Left lung (tissue), 14 donors: ENCODE measurements at places on chromosomes 3 and 15. TPM values are rescaled to one million over a fixed set of nuclear protein-coding genes. Genes with fewer than 3 reads are reported as not detected.

The LACTB gene
- polyA plus RNA-seq = 18.9 TPM

DNA sequence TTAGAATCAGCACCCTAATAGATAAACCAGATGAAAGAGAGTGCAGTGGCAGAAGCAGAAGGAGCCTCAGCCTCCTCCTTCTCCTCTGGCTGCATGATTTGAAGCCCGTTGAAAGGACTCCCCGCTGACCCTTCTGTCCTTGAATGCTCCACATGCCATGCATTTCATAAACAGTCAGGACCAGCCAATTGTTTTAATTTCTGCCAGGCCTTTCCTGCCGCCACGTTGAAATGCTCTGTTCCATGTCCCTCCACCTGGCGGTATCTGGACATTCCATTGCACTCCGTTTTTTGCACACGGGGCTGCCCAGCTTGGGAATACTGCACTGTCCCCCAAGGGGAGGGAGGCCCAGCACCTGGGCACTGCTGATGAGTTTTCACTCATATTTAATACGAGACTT, 35.2 kb upstream of the GLCE start:
- H3K36me3 ChIP-seq = no peaks in the 10 kb centered on the region
- peaks cover 9% of the 10 kb centered on the region for H3K4me1 ChIP-seq
- H3K27ac ChIP-seq = peak overlapping the region; percentile 73
- H3K4me3 ChIP-seq = no peak overlapping the region
- DNase-seq = no peak

The AHSG gene
- polyA plus RNA-seq = 0.09 TPM

The PAK6 gene
- 8.2 TPM for polyA plus RNA-seq

The CCDC32 gene
- polyA plus RNA-seq = 28.2 TPM

- H3K4me1 ChIP-seq = no peaks in the 10 kb centered on the region
- no peaks in the 10 kb centered on the region for H3K27me3 ChIP-seq
- H3K27ac ChIP-seq = no peak overlapping the region
- H3K36me3 ChIP-seq = no peaks in the 10 kb centered on the region
Observed at GRCh38 chr3:70120357-70120966, 120.9 kb downstream of the SAMMSON start.

GRCh38 chr3:31170932-31171670, 276.6 kb upstream of the GADL1 start:
- peak overlapping the region; percentile 18 for H3K27ac ChIP-seq
- no peak for DNase-seq
- H3K4me3 ChIP-seq = no peak overlapping the region
- peaks cover 12% of the 10 kb centered on the region for H3K4me1 ChIP-seq
- H3K36me3 ChIP-seq = no peaks in the 10 kb centered on the region
- no peaks in the 10 kb centered on the region for H3K27me3 ChIP-seq

GRCh38 chr3:15405448-15406050, 21.8 kb downstream of the METTL6 start:
- H3K4me3 ChIP-seq = no peak overlapping the region
- H3K27ac ChIP-seq = no peak overlapping the region
- no peaks in the 10 kb centered on the region for H3K36me3 ChIP-seq
- no peaks in the 10 kb centered on the region for H3K27me3 ChIP-seq

GRCh38 chr3:43199645-43200306, 86.6 kb upstream of the SNRK start:
- no peaks in the 10 kb centered on the region for H3K4me1 ChIP-seq
- H3K36me3 ChIP-seq = no peaks in the 10 kb centered on the region
- no peaks in the 10 kb centered on the region for H3K27me3 ChIP-seq
- DNase-seq = no peak
- no peak overlapping the region for H3K4me3 ChIP-seq

The AMIGO3 gene
- 1.8 TPM for polyA plus RNA-seq

DNA sequence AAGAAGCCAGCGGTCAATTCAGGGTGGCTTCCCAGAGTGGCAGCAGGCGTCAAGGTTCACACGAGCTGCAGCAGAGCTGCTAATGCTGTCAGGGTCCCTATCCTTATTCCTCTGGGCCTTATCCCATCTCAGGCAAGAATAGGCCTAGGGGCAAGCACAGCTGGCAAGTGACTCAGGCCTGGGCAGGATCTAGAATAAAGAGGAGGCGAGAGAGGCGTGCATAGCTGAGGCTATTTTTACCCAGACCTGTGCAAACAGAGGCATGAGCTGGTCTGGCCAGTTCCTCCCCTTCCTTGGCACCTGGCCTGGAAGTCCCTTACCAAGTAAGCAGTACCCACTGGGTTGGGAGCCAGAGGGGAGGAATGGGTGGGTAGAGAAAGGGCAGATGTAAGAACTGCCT, 12.2 kb upstream of the VIPR1 start:
- no peak overlapping the region for H3K4me3 ChIP-seq
- H3K27me3 ChIP-seq = no peaks in the 10 kb centered on the region
- no peaks in the 10 kb centered on the region for H3K36me3 ChIP-seq
- peak overlapping the region; percentile 52 for H3K27ac ChIP-seq
- H3K4me1 ChIP-seq = peaks cover 14% of the 10 kb centered on the region

GRCh38 chr3:71723452-71724170, 1.6 kb downstream of the EIF4E3 start:
- H3K27me3 ChIP-seq = no peaks in the 10 kb centered on the region
- peak overlapping the region; percentile 82 for H3K4me3 ChIP-seq
- no peak for DNase-seq
- no peaks in the 10 kb centered on the region for H3K36me3 ChIP-seq

- no peaks in the 10 kb centered on the region for H3K27me3 ChIP-seq
- H3K36me3 ChIP-seq = no peaks in the 10 kb centered on the region
- peaks cover 5% of the 10 kb centered on the region for H3K4me1 ChIP-seq
- H3K27ac ChIP-seq = no peak overlapping the region
- no peak for DNase-seq
Observed at GRCh38 chr15:70837476-70837875, 16.5 kb downstream of the LARP6 start.

- no peaks in the 10 kb centered on the region for H3K27me3 ChIP-seq
- no peak for DNase-seq
- no peak overlapping the region for H3K4me3 ChIP-seq
- H3K4me1 ChIP-seq = no peaks in the 10 kb centered on the region
- H3K36me3 ChIP-seq = peaks cover 97% of the 10 kb centered on the region
Observed at GRCh38 chr15:90463381-90463780, 66.3 kb upstream of the CRTC3 start.

- H3K27me3 ChIP-seq = no peaks in the 10 kb centered on the region
- H3K36me3 ChIP-seq = no peaks in the 10 kb centered on the region
- peaks cover 23% of the 10 kb centered on the region for H3K4me1 ChIP-seq
- no peak for DNase-seq
- H3K27ac ChIP-seq = no peak overlapping the region
- H3K4me3 ChIP-seq = no peak overlapping the region
Observed at GRCh38 chr3:64360280-64360679, 135.0 kb upstream of the PRICKLE2 start.

The CLEC3B gene
- polyA plus RNA-seq = 177 TPM

The THRB gene
- 16.6 TPM for polyA plus RNA-seq

DNA sequence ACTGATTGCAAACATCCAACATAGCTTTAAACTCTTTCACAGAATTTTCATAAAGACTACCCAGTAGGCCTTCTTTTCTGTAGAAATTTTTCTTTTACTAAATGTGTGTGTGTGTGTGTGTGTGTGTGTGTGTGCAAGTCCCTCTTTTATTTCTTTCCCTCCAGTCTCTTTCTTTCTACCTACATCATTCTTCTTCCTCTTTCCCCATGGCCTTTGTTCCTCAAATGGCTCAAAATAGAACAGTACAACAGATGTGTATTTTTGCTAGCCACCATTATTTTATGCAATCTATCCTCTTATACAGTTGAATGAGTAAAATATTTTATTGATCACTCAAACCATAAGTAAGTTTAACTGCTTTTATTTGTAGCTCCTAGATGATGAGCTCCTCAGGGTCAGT, 76.4 kb downstream of the USF3 start:
- H3K36me3 ChIP-seq = no peaks in the 10 kb centered on the region
- H3K27me3 ChIP-seq = no peaks in the 10 kb centered on the region
- H3K27ac ChIP-seq = no peak overlapping the region
- H3K4me3 ChIP-seq = no peak overlapping the region
- peaks cover 3% of the 10 kb centered on the region for H3K4me1 ChIP-seq

The HRG gene
- 0.08 TPM for polyA plus RNA-seq

GRCh38 chr15:83320404-83320803, 35.9 kb upstream of the BNC1 start:
- H3K27ac ChIP-seq = no peak overlapping the region
- H3K4me3 ChIP-seq = no peak overlapping the region
- no peaks in the 10 kb centered on the region for H3K4me1 ChIP-seq
- H3K36me3 ChIP-seq = no peaks in the 10 kb centered on the region
- no peak for DNase-seq

GRCh38 chr15:47405365-47406162, 311.7 kb upstream of the SEMA6D start:
- no peak overlapping the region for H3K4me3 ChIP-seq
- no peak overlapping the region for H3K27ac ChIP-seq
- no peak for DNase-seq
- no peaks in the 10 kb centered on the region for H3K36me3 ChIP-seq
- no peaks in the 10 kb centered on the region for H3K27me3 ChIP-seq

GRCh38 chr15:38593524-38593923, 28.9 kb upstream of the RASGRP1 start:
- H3K36me3 ChIP-seq = no peaks in the 10 kb centered on the region
- no peaks in the 10 kb centered on the region for H3K27me3 ChIP-seq
- no peak for DNase-seq
- no peaks in the 10 kb centered on the region for H3K4me1 ChIP-seq
- H3K27ac ChIP-seq = no peak overlapping the region

DNA sequence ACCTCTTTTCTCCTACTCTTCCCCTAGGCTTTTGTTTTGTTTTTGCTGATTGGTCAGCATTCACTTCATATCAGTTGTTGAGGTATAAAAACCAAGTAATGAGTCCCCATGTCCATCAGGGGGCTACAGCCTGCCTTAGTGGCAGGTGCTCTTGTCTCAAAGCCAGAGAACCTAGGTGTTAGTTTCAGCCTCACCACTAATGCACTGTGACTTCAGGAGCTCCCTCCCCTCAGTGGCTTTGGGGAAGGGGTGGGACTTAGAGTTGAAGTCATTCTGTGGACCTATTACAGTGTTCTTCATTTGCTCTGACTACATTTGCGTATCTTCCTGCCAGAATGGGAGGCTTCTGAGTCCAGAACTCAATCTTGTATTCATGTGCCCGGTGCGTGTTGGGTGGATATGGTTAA, 41.6 kb downstream of the NR2C2 start:
- no peak for DNase-seq
- no peak overlapping the region for H3K27ac ChIP-seq
- H3K27me3 ChIP-seq = no peaks in the 10 kb centered on the region

GRCh38 chr3:87997298-87997697, 61.5 kb downstream of the CGGBP1 start:
- no peak for DNase-seq
- no peak overlapping the region for H3K27ac ChIP-seq
- no peak overlapping the region for H3K4me3 ChIP-seq
- H3K4me1 ChIP-seq = no peaks in the 10 kb centered on the region

The LRRIQ4 gene
- 0.13 TPM for polyA plus RNA-seq

The ZPLD1 gene
- polyA plus RNA-seq = not detected

The GPR149 gene
- polyA plus RNA-seq = not detected

DNA sequence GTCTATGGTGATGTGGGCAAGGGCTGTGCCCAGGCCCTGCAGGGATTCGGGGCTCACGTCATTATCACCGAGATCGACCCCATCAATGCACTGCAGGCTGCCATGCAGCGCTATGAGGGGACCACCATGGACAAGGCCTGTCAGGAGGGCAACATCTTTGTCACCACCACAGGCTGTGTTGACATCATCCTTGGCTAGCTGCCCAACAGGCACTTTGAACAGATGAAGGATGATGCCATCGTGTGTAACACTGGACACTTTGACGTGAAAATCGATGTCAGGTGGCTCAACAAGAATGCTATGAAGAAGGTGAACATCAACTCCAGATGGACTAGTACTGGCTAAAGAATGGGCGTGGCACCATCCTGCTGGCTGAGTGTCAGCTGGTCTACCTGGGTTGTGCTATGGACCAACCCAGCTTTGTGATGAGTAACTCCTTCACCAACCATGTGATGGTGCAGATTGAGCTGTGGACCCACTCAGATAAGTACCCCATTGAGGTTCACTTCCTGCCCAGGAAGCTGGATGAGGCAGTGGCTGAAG, 6.1 kb upstream of the USP8 start:
- no peak overlapping the region for H3K4me3 ChIP-seq
- H3K4me1 ChIP-seq = no peaks in the 10 kb centered on the region
- no peak for DNase-seq
- no peak overlapping the region for H3K27ac ChIP-seq
- H3K36me3 ChIP-seq = no peaks in the 10 kb centered on the region

- H3K4me3 ChIP-seq = no peak overlapping the region
- no peaks in the 10 kb centered on the region for H3K36me3 ChIP-seq
- H3K4me1 ChIP-seq = no peaks in the 10 kb centered on the region
Observed at GRCh38 chr3:24017305-24017704, 72.2 kb downstream of the NR1D2 start.

- no peaks in the 10 kb centered on the region for H3K4me1 ChIP-seq
- DNase-seq = no peak
- no peak overlapping the region for H3K4me3 ChIP-seq
- H3K27ac ChIP-seq = no peak overlapping the region
Observed at GRCh38 chr3:33006571-33007286, 55.3 kb downstream of the CCR4 start.

DNA sequence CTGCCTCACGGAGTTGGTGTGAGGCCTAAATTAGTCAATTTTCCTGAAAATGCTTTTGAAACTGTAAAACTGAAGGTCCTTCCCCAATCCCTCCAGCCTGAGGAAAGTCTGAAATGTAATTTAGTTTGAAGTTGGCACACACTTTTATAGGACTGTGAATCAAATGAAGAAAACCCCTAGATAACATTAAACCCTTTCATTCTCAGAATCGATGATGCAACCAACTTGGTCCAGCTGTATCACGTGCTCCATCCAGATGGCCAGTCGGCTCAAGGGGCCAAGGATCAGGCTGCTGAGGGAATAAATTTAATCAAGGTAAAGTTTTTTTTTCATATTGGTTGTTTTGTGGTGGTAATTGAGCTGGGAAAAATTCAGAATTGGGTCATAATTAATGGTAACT, 11.7 kb downstream of the MRPS22 start:
- no peak overlapping the region for H3K4me3 ChIP-seq
- no peaks in the 10 kb centered on the region for H3K4me1 ChIP-seq

- H3K4me1 ChIP-seq = no peaks in the 10 kb centered on the region
- no peaks in the 10 kb centered on the region for H3K36me3 ChIP-seq
- H3K4me3 ChIP-seq = no peak overlapping the region
- no peak for DNase-seq
Observed at GRCh38 chr3:145952536-145952935, 208.4 kb downstream of the PLOD2 start.

The VILL gene
- 19.5 TPM for polyA plus RNA-seq

The CLRN1 gene
- not detected for polyA plus RNA-seq

The GPR171 gene
- polyA plus RNA-seq = 1.3 TPM

- H3K4me1 ChIP-seq = no peaks in the 10 kb centered on the region
- no peaks in the 10 kb centered on the region for H3K36me3 ChIP-seq
- no peak overlapping the region for H3K27ac ChIP-seq
- DNase-seq = no peak
- H3K27me3 ChIP-seq = no peaks in the 10 kb centered on the region
Observed at GRCh38 chr3:109608574-109608973, 271.2 kb upstream of the DPPA4 start.
